ENCODE measurements at places on chromosomes 16 and 17.

DNA sequence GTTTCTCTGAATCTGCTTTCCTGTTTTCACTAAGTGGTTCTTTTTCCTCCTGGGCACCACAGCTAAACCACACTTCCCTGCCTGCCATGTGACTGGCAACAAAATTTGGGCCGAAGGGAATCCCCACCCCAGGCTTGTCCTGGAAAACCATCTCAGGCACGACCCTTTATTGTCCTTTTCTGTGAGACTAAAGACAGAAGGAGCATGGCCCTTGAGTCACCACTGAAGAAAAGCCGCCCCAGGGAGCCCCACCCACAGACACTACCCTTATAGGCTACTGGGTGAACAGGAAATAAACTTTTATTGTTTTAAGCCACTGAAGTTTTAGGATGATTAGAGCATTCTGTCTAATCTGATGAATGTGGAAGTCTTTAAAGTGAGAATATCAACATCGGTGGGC, 88.6 kb upstream of the BRD7 start:
- no peak for DNase-seq

GRCh38 chr17:45046537-45047125, 4.8 kb downstream of the DCAKD start:
- no peak for DNase-seq

DNA sequence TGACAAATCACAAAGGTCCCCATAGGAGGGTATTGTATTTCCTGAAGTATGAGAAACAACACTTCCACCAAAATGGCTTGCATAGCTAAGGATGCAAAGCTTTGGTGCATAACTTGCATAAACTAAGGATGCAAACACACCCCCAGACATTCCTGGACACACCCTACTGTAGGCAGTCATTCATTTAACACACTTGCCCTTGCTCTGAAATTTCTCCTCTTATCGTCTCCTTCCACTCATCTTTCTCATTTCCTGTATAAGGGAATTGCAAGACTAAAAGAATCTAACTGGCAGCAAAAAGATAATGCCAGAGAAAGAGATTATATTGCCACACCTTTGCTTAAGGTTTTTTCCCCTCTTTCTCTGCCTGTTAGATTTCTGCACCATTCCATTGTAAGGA, 28.3 kb downstream of the CHD9 start:
- DNase-seq = no peak

- DNase-seq = peak; percentile 69
These were observed 601 bp downstream of the PHKB start for GRCh38 chr16:47461598-47462266.

GRCh38 chr17:7242717-7243452, 636 bp upstream of the GABARAP start:
- peak; percentile 92 for DNase-seq

- DNase-seq = no peak
These were observed 418.3 kb upstream of the SALL1 start for GRCh38 chr16:51569203-51569931.

DNA sequence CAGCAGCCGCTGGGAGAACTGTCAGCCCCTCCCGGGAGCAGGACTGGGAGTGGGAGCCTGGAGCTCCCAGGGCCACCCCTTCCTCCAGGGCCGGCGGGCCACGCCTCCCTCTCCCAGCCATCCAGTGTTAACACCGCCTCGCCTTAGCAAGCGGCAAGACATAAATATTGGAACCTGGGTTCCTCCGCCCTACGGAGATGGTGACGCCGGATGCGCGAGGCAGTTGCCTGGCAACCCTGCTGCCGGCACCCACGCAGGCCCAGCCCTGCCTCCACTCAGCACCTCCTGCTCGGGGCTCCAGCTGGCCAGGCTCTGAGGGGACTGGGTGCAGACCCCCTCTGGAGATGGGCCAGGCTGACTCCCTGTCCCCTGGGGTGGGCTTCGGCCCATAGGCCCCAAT, 27.4 kb upstream of the CACNA1H start:
- no peak for DNase-seq

- no peak for DNase-seq
These were observed 14.3 kb downstream of the ZNHIT3 start for GRCh38 chr17:36500745-36501225.

DNA sequence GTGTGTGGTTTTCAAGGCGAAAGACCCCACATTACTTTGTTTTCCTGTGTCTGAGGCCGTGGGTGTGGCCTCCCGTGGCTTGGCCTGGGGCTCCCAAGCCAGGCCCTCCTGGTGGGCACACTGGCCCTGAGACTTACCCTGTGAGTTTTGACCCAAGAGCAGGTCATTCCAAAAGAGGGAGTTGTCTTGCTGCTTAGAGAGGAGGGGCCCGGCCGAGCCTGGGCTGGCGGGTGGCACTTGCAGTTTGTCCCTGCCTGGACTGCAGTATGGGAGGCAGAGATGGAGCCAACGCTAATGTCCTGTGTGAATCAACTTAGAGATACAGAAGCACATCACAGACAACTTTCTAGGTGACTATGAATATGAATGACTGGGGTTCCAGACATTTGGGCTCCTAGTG, 22.7 kb downstream of the PLEKHG4 start:
- DNase-seq = no peak

DNA sequence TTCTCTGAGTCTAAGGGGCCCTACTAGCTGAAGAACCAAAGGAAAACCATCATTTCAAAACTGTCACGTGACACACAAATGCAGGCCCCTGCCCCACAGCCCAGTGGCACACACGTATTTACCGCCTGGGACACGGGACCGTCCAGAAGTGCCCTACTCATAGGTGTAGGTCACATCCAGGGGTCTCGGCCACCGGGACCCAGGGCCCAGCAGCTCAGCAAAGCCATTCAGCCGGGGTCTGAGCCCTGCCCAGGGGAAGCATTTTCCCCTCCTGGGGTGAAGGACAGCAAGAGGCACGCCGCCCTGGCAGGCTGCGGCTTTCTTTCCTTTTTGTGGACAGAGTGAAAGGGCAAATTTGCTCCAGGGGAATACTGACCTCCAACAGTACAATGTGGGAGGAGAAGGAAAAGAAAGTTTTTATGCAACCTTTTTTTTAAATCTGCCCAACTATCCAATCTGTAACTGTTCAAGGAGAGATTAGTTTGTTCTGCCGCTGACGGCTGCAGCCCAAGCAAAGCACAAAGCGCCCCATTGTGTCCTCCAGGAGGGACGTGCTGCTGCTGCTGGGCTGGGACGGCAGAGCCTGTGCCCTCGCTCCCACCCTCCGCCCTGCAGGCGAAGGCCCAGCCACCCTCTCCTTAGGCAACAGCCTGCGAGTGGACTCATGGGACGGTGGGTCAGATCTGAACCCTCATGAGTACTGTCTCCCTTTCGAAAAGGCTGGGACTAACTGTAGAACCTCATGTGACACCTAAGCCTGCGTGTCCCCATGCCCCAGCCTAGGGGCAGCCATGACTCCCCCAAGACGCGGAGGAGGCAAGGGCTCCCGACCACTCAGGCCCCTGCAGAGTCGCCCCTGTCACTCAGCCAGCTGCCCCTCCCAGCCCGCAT, 21.3 kb downstream of the SLC7A5 start:
- DNase-seq = no peak

- no peak for DNase-seq
These were observed 77.0 kb downstream of the CYTH1 start for GRCh38 chr17:78705071-78705470.

DNA sequence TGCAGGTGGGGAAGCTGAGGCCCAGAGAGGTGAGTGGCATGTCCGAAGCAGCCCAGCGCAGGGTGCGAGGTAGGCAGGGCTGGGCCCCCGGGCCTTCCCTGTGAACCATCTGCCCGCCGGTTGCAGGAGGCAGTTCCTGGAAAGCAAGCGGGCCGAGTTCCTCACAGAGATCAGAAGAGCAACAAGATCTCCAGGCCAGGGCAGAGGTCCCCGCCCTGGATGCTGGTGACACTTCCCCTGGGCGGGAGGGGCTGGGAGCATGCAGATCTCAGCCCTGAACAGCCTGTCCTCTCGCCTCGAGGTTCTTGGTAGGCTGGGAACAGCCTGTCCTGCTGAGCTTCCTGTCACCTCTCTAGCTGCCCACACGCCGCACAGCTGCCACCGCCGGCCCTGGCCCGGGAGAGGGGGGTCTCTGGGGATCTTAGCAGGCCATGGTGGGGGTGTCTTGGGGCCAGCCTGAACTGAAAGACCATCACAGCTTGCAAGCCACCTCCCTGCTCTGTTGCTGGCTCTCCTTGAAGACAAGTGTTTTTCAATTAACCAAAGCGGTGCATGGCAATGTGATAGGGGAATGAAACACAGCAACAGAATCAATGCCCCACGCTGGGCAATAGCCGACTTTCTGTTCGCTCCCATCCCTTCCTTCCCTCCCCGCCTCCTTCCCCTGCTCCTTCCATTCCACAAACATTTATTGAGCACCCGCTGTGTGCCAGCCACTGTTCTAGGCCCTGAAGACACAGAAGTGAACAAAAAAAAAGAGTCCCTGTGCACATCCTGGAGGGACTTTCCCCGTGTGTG, 31.7 kb downstream of the SOCS1 start:
- no peak for DNase-seq

GRCh38 chr16:12258861-12259645, 282.5 kb downstream of the SNX29 start:
- DNase-seq = no peak

- DNase-seq = no peak
These were observed 72.6 kb upstream of the CACNG5 start for GRCh38 chr17:66762276-66762675.
